ENCODE measurements at places on chromosomes 2 and 18. TPM values are rescaled to one million over a fixed set of nuclear protein-coding genes. Genes with fewer than 3 reads are reported as not detected.

DNA sequence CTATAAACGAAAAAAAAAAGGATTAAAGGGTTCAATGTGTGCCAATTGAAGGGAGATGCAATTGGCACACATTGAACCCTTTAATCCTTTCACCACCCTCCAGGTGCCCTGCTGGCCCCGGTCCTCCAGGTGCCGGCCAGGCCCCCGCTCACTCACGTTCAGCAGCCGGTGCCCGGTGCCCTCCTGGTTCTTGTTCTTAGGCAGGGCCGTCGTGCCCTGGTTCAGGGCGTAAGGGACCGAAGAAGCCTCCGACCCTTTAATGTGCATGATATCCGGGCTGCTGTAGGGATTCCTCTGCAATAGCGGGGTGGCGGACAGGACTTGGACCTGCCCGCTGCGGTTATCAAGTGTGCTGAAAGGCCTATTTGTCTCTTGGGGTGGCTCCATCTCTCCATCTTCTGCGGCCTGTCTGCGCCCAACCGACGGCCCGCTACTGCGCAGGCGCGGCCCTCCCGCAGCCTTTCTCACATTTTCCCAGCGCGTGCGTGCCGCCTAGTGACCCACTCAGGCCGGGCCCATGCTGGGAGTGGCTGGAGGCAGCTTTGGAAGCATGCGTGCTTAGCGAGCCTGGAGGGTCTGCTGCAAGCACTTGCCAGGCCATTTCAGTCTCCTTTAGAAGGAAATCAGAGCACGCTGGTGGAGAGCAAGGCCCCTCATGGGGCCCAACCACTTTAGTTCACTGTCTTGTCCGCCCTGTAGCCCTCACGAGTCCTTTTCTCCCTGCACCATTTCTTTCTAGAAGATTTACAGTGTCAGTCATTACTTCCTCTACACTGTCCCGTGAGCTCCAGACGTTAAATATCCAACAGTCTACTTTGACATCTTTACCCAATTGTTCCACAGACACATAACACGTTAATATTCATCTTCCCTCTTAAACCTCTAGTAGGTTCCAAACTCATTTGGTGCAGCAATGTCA is 24.3 kb downstream of the TMEM237 start:
- H3K4me3 ChIP-seq = no peak overlapping the region
- no peak overlapping the region for H3K27ac ChIP-seq
- H3K27me3 ChIP-seq = peaks cover 4% of the 10 kb centered on the region
- peak; percentile 39 for DNase-seq
- no peaks in the 10 kb centered on the region for H3K4me1 ChIP-seq

DNA sequence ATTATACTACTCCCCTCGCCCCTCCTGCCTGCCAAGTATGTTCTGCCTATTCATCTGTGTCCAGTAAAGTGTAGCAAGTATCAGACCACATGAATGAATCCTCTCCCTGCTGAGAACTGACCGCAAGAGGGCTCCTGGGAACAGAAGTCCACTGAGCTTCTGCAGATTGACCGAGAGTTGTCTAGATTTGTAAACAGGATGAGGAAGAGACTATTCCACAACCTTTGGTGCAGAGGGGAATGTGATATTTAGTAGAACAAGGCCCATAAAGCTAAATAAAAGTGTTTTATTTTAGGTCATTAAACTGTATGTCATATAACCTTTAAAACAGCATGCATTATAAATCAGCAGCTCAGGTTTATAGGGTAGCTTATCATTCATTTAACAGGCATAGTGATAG is 377.0 kb downstream of the DCC start:
- H3K4me3 ChIP-seq = no peak overlapping the region
- no peaks in the 10 kb centered on the region for H3K27me3 ChIP-seq
- H3K27ac ChIP-seq = no peak overlapping the region
- peak; percentile 9 for DNase-seq
- H3K4me1 ChIP-seq = peaks cover 4% of the 10 kb centered on the region

DNA sequence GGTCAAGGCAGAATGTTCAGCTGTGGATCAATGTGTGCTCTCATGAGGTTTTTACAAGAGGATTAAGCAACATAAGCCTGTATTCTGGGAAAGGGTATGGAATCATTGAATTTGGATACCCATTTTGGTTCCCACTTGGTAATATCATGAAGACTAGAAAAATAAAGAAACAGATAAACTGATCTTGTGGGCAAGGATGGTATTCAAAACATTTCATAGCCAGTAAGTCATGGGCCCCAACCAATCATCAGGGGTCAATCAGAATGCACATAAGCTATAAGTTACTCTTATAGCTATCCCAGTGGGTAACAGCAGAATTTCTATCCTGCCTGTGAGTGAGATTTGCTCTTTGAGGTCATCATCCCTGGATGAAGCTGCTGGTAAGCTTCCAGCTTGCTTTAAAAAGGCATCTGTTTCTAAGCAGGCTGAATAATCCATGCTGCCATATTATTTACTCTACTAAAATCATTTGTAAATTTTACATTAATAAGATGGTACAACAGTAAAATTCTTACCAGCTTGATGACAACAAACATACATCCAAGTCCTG is 291.2 kb downstream of the RAD51AP2 start:
- H3K27me3 ChIP-seq = no peaks in the 10 kb centered on the region
- DNase-seq = no peak
- no peaks in the 10 kb centered on the region for H3K36me3 ChIP-seq
- peaks cover 29% of the 10 kb centered on the region for H3K4me1 ChIP-seq

DNA sequence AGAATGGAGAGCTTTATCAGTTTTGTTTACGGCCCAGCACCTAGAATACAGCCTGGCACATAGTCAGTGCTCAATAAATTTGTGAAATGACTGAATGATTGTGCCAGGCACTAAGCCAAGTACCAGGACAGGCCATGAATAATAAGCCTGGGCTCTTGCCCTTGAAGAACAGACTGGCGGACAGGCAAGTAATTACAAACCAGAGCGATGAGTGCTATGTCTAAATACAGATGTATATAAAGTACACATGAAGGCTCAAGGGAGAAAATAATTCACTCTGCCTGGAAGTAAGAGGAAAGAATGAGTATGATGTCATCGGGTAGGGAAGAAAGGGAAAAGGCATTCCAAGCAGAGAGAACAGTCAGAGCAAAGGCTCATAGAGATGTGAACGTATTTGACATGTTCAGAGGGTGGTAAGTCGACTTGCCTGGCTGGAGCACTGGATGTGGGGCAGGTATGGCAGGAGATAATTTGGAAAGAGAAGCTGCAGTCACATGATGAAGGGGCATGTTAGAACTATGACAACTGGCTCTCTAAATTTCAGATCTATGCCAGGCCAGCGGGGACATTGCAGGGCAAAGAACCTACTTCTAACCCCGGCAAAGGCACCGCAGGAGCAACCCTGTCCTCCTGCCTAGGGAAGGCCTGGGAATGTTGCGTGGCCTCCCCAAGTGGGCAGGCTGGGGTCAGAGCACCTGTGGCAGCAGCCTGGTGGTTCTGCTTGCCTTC is 119.1 kb upstream of the STPG4 start:
- H3K27ac ChIP-seq = no peak overlapping the region
- DNase-seq = no peak
- no peak overlapping the region for H3K4me3 ChIP-seq
- H3K36me3 ChIP-seq = 0 out of 2 replicates have a peak, but pooled peaks cover 5% of the 10 kb centered on the region

DNA sequence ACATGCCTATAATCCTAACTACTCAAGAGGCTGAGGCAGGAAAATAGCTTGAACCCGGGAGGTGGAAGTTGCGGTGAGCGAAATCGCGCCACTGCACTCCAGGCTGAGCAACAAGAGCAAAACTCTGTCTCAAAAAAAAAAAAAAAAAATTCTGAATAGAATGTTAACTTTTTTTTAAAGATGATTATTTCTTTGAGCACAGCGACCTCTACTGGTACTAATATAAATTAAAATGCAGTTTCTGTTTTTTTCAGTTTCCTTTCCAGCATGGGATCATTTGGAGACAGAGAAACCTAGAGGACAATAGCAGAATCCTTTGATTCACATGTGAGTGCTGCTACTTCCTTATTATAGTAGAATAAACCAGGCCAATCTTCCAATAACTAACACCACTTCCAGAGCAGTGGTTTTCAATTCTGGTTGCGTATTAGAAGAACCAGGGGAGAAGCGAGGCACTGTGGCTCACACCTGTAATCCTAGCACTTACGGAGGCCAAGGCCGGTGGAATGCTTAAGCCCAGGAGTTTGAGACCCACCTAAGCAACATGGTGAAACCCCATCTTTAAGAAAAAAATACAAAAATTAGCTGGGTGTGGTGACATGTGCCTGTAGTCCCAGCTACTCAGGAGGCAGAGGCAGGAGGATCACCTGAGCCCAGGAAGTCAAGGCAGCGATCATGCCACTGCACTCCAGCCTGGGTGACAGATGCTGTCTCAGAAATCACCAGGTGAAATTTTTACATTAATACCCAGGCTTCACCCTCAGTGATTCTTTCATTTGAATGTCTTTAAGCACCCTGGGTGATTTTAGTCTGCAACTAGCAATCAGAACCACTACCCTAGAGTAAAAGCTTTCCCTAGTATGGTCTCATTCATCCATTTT is 10.1 kb downstream of the SRSF7 start:
- H3K36me3 ChIP-seq = peaks cover 57% of the 10 kb centered on the region
- peak overlapping the region; percentile 81 for H3K27ac ChIP-seq
- no peak for DNase-seq
- H3K4me1 ChIP-seq = peaks cover 22% of the 10 kb centered on the region
- peaks cover 3% of the 10 kb centered on the region for H3K27me3 ChIP-seq

Gene FAM98A
- total RNA-seq = 91.1 TPM

Gene CTLA4
- not detected for total RNA-seq

Gene C1QL2
- total RNA-seq = 0.55 TPM

Gene SCYGR7
- total RNA-seq = not detected

All from WTC11 (cell line).